ENCODE measurements at places on chromosomes 3 and 15. TPM values are rescaled to one million over a fixed set of nuclear protein-coding genes. Genes with fewer than 3 reads are reported as not detected.

DNA sequence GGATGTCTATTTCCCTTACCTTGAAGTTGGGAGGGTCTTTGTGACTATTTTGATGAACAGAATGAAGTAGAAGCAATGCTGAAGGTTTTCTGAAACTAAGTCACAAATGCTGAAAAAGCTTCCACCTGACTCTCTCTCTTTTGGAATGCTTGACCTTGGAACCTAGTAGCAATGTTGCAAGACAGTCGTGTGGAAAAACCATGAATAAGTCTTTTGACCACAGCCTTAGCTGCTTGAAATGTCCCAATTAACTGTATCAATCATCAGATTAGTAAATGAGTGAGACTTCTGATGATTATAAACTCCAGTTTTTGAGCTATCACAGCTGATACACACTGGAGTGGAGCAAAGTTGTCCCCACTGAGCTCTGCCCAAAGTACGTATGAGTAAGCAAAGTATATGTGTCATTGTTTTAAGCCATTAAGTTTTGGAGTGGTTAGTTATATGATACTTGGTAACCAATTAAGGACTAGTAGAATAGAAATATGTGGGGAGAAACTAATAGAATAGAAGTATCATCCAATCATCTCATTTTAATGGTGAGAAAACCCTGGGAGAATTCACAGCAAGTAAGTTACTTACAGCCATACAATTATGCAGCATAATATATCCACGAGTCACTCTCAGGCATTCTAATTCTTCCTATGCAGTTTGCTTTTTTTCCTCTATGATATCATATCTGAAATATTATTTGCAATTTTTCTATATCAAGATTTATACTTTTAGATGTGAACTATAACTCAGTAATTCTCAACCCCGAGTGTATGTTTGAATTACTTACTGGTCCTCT lies 1010.6 kb downstream of the ROBO2 start:
- H3K4me1 ChIP-seq: no peaks in the 10 kb centered on the region
- H3K27ac ChIP-seq: no peak overlapping the region
- no peak overlapping the region for H3K4me3 ChIP-seq
- DNase-seq: no peak
- H3K27me3 ChIP-seq: no peaks in the 10 kb centered on the region

DNA sequence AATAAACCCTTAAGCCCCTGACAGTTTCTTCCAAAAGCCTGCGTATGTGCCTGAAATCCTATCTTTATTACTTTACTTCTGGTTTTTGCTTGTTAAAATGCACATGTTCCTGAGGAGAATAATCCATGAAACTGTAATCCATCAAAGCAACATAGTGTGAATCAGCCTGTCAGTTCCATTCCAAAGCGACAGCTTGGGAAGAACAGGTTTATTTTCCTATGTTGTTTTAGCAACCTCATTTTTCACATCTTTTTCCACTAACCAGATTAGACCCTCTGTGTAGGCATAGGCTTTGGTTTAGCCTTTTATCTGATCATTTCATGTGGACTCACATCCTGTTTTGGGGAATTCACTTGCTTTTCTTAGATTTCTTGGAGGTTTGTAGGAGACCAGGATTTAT lies 988.0 kb downstream of the SQOR start:
- H3K4me1 ChIP-seq: no peaks in the 10 kb centered on the region
- H3K36me3 ChIP-seq: no peaks in the 10 kb centered on the region
- DNase-seq: no peak

GRCh38 chr3:98329392-98330124 lies 24.1 kb upstream of the OR5K4 start:
- DNase-seq: peak; percentile 49
- H3K27ac ChIP-seq: no peak overlapping the region
- H3K4me3 ChIP-seq: no peak overlapping the region

- peak overlapping the region; percentile 100 for H3K27ac ChIP-seq
- peak; percentile 43 for DNase-seq
- peaks cover 13% of the 10 kb centered on the region for H3K4me1 ChIP-seq
- H3K36me3 ChIP-seq: no peaks in the 10 kb centered on the region
- no peaks in the 10 kb centered on the region for H3K27me3 ChIP-seq
Measured at GRCh38 chr3:38165722-38166387, 518 bp downstream of the OXSR1 start.

- no peaks in the 10 kb centered on the region for H3K4me1 ChIP-seq
- no peak overlapping the region for H3K27ac ChIP-seq
- peak; percentile 46 for DNase-seq
Measured at GRCh38 chr15:71891026-71891425, 80.7 kb downstream of the NR2E3 start.

Gene TRPM1
- not detected for total RNA-seq

Gene SLC28A2
- not detected for total RNA-seq
